ENCODE measurements at places on chromosomes 7 and 10.

- DNase-seq = no peak
Observed at GRCh38 chr10:16886031-16886430, 68.8 kb upstream of the RSU1 start.

DNA sequence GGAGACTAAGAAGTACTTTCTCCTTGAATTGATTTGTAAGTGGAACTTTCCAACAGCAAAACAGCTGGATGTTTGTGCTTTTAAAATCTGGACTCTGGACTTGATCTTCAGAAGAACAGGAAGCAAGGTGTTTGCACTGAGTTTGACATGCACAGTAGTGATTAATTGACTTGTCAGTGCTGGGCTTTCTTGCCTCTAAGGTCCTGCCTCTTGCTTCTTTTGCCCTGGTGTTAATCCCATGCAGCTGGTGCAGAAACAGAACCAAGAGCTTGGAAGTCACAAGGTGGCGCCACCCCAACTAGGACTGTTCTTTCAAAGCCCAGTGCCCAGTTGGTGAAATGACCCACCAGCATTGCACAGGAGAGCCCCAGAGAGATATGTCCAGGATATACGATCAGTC lies 66.8 kb upstream of the SEPHS1 start:
- no peak for DNase-seq

DNA sequence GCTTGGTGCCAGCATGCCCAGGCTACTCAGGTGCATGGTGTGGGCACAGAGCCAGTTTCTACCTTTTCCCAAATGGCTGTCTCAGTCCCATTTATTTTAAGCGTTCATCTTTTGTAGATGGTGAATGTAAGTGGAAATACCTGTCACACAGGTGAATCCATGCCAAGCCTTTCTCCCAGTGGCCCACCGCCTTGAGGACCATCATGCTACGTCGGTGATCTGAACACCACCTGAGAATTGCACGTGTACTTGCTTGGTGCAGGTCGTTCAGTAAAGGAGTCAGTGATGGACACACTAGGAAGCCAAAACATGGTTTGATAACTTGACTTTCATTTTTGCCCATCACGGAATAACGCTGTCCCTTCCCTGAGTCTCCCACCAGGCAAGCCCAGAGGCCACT lies 666.7 kb upstream of the FOXK1 start:
- no peak for DNase-seq

DNA sequence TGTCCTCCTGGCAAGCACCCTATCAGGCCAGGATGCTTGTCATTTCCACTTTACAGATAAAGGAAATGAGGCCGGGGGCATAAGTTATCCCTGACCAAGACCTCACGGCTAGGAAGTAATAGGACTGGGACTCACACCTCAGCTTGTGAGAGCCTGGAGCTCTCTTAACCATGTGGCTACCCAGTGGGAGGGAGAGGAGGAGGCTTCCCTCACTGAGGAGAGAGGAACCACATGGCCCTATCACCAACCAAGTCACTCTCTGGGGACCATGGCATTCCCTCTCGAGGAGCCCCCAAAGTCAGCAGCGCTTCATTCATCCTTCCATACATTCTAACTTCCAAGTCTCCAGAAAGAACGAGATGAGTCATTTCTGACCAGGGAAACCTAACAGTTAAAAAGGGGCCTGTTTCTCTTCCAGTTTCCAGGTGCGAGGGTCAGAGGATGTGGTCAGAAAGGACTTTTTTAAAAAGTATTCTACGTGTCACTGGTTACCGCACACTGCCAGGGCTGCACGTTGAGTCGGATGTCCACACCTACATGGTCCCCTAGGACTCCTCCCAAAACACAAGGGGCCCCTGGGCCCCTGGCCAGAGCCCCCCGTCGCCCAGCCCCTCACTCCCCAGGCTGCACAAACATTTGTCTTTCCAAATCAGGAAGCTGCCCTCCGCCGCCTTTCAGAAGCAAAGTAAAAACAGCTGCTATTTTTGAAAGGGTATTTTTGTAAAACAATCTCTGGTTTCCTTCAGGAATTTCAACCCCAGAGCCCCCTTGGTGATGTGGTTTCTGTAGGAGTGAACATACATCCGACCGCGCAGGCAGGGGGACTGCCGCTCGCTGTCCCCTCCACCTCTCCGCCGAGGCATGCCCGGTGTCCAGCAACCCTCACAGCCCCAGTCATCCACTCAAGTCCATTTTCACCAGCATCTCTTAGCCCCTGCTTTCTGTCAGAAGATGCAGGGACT lies 128.2 kb upstream of the CHST15 start:
- DNase-seq = no peak

DNA sequence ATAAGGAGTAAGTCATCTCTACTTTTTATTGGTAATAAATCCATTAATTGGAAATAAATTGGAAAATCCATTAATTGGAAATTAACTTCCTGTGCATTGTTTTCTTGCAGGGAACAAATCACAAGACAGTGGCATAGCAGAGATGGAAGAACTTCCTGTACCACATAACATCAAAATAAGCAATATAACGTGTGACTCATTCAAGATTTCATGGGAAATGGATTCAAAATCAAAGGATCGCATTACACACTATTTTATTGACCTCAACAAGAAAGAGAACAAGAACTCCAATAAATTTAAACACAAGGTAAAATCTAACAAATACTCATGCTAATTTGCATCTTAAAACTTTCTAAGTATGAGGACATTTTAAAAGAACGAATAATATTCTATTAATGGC lies 57.8 kb downstream of the PHYHIPL start:
- DNase-seq = no peak

- DNase-seq = no peak
Observed at GRCh38 chr7:104814126-104814525, 199.9 kb upstream of the KMT2E start.

- no peak for DNase-seq
Observed at GRCh38 chr7:73437621-73438416, 4.2 kb downstream of the FZD9 start.

- no peak for DNase-seq
Observed at GRCh38 chr10:26509307-26509706, 71.2 kb downstream of the APBB1IP start.

DNA sequence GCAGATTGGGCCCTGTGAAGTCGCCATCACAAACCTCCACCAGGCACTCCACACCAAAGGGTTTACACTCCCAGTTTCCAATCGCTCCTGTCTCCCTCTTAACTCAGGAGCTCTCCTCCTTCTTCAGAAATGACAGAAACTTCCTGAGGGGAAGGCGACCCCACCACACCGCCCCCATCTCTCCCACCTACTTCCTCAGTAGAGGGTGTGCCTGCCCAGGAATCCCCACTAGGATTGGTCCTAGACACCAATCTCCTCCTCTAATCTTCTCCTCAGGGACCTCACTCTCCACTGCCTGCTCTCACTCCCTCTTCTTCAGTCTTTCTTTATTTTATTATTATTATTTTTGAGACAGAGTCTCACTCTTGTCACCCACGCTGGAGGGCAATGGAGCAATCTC lies 5.9 kb upstream of the INSIG1 start:
- no peak for DNase-seq

- no peak for DNase-seq
Observed at GRCh38 chr10:46215426-46215825, 71.4 kb upstream of the ANTXRL start.

DNA sequence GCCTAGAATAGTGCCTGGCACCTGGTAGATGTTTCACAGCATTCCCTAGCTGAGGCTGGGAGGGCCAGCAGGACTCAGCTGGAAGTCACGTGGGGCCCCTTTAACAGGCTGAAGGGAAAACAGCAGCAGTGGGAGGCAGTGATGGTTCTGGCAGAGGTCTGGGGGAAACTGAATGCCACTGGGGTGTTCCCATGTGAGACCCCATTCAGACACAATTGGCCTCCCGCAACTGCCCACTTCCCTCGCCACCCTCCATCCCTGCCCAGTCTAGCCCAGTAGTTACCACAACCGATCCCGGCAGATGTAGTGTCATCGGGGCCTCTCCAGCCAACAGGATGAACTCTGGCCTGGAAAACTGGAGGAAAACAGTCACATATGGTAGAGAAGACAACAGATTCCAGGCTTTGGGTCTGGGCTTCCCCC lies 38.3 kb downstream of the FRMPD2 start:
- no peak for DNase-seq

- DNase-seq = peak; percentile 69
Observed at GRCh38 chr7:31735991-31736982, 49.3 kb downstream of the PPP1R17 start.

DNA sequence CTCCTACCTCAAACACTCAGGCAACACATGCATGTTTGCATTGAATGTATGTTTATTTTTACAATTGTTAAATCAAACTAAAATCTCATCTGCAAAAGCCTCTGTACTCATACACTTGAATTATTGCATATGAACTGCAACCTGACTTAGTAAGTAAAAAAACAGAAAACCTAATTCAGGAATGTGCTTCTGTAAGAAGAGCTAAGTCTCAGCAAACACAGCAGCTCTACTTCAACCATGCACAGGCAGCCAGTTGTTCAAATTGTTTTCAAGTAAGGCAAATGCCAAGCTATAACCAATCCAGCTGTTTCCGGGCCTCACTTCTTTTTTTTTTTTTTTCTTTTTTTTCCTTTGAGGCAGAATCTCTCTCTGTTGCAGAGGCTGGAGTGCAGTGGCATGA lies 93.5 kb upstream of the MALRD1 start:
- no peak for DNase-seq

DNA sequence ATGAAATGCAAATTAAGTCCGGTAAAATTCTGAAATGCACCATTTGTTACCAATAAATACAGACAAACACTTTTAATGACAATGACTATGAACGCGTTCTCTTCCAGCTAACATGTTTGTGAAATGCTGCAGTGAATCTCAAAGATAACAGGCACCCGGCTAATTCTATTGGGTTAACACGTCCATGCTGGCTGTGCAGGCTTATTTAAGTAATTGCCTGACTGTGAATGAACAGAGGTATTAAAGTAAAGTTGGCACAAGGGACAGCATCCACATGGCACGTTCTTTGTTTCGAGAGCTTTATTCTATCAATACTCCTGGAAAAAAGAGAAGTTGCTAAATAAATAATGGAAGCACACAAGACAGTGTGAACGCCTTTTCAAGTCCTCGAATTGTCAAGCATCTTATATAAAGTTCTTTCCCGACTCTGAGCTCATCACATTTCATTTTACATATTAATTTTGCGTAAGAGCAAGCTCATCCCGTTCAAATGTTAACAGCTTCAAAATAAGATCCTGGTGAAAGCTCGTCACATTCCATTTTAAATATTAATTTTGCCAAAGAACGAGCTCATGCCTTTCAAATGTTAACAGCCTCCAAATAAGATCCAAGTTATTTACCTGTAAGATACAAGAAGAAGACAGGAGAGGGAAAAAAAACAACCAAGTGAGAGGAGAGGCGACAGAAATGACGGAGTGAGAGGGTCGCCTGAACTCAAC lies 111.3 kb upstream of the RHEB start:
- no peak for DNase-seq

GRCh38 chr10:59825932-59826331 lies 72.7 kb upstream of the MRLN start:
- no peak for DNase-seq

DNA sequence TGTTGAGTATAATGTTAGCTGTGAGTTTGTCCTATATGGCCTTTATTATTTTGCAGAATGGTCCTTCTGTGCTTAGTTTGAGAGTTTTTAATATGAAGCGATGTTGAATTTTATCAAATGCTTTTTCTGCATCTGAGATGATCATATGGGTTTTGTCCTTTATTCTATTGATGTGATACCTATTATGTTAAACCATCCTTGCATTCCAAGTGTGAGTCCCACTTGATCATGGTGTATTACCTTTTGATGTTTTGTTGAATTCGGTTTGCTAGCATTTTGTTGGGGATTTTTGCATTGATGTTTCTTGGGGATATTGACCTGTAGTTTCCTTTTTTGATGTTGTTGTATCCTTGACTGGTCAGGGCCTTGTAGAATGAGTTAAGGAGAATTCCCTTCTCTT lies 166.4 kb downstream of the MLLT10 start:
- no peak for DNase-seq

DNA sequence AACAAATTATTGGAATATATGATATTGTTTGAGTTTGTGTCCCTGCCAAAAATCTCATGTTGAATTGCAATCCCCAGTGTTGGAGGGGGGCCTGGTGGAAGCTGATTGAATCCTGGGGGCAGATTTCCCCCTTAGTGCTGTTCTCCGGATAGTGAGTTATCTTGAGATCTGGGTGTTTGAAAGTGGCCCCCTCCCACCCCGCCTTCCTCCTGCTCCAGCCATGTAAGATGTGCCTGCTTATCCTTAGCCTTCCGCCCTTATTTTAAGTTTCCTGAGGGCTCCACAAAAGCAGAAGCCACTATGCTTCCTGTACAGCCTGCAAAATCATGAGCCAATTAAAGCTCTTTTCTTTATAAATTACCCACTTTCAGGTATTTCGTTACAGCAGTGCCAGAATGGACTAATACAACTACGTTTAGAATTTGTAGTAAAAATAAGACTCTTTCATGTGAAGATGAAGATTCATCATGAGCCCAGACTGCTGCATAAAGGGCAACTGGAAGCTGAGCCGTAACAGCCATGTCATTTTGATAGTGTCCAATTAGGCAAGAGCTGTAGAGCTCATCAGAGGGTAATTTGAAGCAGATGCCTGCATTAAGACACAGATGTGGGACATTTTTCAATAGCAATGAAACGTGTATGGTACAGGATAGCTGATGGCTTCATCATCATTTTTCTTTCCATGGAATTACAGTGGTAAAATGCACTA lies 1007.2 kb downstream of the REEP3 start:
- no peak for DNase-seq

DNA sequence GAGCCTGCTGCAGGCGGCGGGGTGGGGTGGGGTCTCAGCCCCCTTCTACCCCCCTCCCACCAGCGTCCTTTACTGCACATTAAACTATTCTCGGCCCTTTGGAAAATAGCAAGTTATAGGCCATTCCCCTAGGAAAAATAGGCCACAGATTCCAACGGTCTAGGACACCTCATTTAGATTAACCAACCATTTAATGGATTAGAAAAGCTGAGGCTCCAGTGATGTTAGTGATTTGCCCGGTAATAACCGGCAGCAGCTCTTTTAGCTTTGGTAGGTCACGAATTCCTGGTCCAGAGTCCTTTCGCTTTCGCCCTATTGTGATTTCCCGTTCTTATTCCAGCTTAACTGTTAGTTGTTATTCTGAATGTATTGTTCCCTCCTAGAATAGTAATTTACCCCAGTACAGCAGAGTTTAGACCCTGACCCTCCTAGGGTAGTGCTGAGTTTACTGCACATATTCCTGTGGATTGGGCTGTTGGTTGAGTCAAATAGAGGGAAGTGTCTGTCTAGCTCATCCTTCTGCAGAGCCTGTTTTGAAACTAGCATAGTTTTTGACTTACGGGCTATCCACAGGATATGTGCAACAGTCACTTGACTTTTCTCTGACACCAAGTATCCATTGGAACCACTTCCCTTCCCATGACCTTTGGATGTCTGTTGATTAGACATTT lies 754 bp downstream of the GSTO1 start:
- DNase-seq = peak; percentile 34

DNA sequence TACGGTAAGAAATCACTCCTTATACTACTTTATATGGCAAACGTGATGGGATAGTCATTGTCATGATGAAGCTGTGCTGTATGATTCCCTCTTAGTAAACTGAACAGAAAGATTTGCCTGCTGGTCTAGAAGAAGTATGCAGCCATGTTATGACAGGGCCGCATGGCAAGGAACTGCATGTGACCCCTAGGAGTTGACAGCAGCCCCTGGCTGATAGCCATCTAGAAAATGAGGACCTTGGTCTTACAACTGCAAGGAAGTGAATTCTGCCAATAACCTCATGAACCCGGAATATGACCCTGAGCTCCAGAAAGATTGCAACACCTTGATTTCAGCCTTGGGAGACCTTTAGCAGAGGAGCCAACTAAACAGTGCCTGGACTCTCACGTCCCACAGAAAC lies 193.3 kb downstream of the SEMA3E start:
- DNase-seq = no peak

Data from substantia nigra (tissue), 51 donors.